ENCODE measurements at places on chromosomes 12 and 14.

GRCh38 chr12:32010631-32011336, 51.6 kb downstream of the RESF1 start:
- H3K27ac ChIP-seq, result no peak overlapping the region
- no peaks in the 10 kb centered on the region for H3K27me3 ChIP-seq
- H3K36me3 ChIP-seq, result no peaks in the 10 kb centered on the region
- DNase-seq, result no peak
- H3K4me3 ChIP-seq, result no peak overlapping the region

DNA sequence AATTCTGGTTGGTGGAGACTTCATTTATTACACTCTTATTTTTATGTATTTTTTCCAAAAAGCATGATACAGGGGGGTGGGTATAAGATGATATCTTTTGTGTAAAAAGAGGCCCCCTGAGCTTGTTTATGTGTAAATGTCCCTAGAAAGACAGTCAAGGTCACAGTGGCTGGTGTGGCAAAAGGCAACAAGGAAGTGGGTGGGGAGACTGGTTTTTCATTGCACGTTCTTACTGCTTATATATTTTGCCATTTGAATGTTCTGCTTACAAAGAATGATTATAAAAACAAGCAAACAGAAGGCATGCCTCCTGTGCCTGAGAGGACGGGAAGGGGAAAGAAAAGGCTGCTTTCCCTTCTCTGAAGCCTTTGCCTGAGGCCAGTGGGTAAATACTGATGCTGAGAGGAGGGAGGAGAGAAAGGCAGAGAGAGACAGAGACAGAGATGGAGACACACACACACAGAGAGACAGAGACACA, 24.1 kb upstream of the ADIPOR2 start:
- H3K4me3 ChIP-seq, result no peak overlapping the region
- no peaks in the 10 kb centered on the region for H3K27me3 ChIP-seq
- H3K27ac ChIP-seq, result no peak overlapping the region
- no peak for DNase-seq

GRCh38 chr12:113060336-113060960, 3.9 kb downstream of the DTX1 start:
- peaks cover 22% of the 10 kb centered on the region for H3K27me3 ChIP-seq
- no peaks in the 10 kb centered on the region for H3K36me3 ChIP-seq
- H3K4me3 ChIP-seq, result no peak overlapping the region
- no peaks in the 10 kb centered on the region for H3K4me1 ChIP-seq

DNA sequence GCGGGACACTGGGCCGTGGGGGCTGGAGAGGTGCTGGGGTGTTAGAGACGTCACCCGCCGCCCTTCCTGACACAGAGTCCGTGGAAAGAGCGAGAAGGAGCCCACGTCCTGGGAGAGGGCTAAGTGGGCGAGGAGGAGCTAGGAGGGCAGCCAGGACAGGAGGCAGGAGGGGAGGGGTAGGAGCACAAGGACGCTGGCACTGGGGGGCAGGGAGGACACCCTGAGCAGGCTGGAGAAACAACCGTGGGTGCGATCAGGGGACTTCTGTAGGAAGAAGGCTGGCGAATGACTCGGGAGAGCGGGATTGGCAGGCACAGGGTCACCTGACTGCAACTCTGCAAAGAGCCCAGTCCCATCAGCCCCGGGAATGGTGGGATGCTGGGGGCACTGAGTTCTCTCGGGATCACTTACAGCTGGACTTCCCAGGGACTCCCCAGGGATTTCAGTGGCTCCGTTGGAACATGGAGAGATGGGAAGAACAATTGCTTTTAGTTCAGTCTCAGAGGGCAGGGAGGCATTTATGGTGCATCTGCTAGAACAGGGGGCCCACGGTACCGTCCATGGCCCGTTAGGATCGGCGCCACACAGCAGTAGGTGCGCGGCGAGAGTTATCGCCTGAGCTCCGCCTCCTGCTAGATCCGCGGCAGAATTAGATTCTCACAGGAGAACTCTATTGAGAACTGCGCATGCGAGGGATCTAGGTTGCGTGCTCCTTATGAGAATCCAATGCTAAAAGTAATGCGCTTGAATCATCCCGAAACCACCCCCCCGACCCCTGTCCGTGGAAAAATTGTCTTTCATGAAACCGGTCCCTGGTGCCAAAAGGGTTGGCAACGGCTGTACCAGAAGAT, 24.3 kb downstream of the UBR7 start:
- H3K4me1 ChIP-seq, result peaks cover 12% of the 10 kb centered on the region
- no peak for DNase-seq
- no peaks in the 10 kb centered on the region for H3K27me3 ChIP-seq
- peaks cover 17% of the 10 kb centered on the region for H3K36me3 ChIP-seq

DNA sequence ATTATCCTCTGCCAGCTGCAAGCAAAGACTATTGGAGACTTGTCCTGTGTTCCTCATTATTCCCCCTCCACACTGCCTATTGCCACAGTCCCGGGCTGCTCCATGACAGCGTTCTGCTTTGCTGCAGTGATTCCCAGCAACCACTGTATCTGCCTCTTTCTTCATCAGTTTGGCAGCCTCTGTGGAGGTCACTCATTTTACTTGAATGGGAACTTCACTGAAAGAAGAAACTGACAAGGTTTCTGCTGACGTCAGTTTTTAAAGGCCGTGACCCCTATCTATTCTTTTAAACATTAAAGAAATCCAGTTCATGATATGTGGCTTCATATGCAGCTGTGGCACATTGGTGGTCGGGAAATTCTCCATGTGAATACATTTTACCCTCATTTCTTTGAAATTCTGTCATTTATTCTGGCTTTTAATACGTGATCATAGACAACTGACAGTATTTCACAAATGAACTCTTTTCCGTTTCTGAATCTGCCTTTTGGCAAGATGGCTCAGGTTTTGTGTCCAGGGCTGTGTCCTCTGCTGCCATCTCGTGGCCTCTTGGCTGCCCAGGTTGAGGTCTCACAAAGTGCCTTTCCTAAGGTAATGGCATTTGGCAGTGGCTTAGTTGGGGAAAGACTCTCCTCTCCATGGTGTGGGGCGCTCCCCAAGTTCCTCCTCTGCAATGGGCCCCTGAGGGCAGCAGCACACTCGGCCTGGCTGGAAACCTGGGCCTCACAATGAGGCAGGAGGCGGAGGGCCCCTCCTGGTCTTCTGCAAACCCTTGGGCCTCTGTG, 5.8 kb downstream of the TMEM253 start:
- H3K27me3 ChIP-seq, result no peaks in the 10 kb centered on the region
- no peaks in the 10 kb centered on the region for H3K36me3 ChIP-seq
- peak overlapping the region; percentile 3 for H3K27ac ChIP-seq
- H3K4me3 ChIP-seq, result peak overlapping the region; percentile 17
- DNase-seq, result peak; percentile 86
- peaks cover 48% of the 10 kb centered on the region for H3K4me1 ChIP-seq

GRCh38 chr12:26734510-26735248, 98.3 kb downstream of the ITPR2 start:
- no peaks in the 10 kb centered on the region for H3K27me3 ChIP-seq
- DNase-seq, result no peak
- peaks cover 17% of the 10 kb centered on the region for H3K4me1 ChIP-seq
- peaks cover 7% of the 10 kb centered on the region for H3K36me3 ChIP-seq
- H3K4me3 ChIP-seq, result no peak overlapping the region

GRCh38 chr12:16504200-16504599, 101.8 kb downstream of the LMO3 start:
- no peaks in the 10 kb centered on the region for H3K4me1 ChIP-seq
- DNase-seq, result no peak
- H3K4me3 ChIP-seq, result no peak overlapping the region
- no peak overlapping the region for H3K27ac ChIP-seq
- no peaks in the 10 kb centered on the region for H3K36me3 ChIP-seq
- H3K27me3 ChIP-seq, result no peaks in the 10 kb centered on the region

- peaks cover 20% of the 10 kb centered on the region for H3K36me3 ChIP-seq
- H3K4me3 ChIP-seq, result no peak overlapping the region
- no peak overlapping the region for H3K27ac ChIP-seq
- DNase-seq, result no peak
- no peaks in the 10 kb centered on the region for H3K27me3 ChIP-seq
Measured at GRCh38 chr14:34966413-34966812, 16.4 kb upstream of the SRP54 start.

DNA sequence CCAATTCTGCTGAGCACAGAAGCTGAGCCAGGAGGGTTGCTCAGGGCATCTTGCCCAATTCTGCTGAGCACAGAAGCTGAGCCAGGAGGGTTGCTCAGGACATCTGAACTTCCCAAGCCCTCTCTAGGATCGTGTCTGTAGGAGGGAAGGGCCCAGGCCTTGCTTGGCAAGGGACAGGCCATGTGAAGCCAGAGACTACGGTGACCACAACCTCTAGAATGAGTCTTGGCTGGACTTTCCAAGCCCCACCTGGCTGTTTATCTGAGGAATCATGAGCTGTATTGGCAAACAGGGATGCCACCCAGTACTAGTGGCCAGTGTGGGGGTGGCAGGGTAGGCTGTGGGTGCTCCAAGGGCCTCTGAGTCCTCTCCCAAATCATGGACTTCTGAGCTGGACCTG, 7.7 kb upstream of the SERPINA6 start:
- H3K4me1 ChIP-seq, result peaks cover 30% of the 10 kb centered on the region
- no peaks in the 10 kb centered on the region for H3K27me3 ChIP-seq
- DNase-seq, result peak; percentile 73
- H3K36me3 ChIP-seq, result no peaks in the 10 kb centered on the region

DNA sequence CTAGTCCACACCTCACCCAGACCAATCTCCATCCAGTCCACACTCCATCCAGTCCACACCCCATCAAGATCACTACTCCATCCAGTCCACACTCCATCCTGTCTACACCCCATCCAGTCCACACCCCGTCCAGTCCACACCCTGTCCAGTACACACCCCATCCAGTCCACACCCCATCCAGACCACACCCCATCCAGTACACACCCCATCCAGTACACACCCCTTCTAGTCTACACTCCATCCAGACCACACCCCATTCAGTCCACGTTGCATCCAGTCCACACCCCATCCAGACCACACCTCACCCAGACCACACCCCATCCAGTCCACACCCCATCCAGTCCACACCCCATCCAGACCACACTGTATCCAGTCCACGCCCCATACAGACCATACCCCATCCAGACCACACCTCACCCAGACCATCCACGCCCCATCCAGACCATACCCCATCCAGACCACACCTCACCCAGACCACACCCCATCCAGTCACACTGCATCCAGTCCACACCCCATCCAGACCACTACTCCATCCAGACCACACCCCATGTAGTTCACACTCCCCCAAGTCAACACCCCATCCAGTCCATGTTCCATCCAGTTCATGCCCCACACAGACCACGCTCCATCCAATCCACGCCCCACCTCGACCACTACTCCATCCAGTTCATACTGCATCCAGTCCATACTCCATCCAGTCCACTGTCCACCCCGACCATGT, 116.6 kb upstream of the RTL1 start:
- H3K27me3 ChIP-seq, result no peaks in the 10 kb centered on the region
- no peak overlapping the region for H3K27ac ChIP-seq
- peaks cover 9% of the 10 kb centered on the region for H3K4me1 ChIP-seq
- H3K36me3 ChIP-seq, result no peaks in the 10 kb centered on the region
- no peak overlapping the region for H3K4me3 ChIP-seq
- no peak for DNase-seq

- H3K4me3 ChIP-seq, result no peak overlapping the region
- DNase-seq, result no peak
- no peaks in the 10 kb centered on the region for H3K4me1 ChIP-seq
- H3K36me3 ChIP-seq, result no peaks in the 10 kb centered on the region
- peaks cover 100% of the 10 kb centered on the region for H3K27me3 ChIP-seq
- no peak overlapping the region for H3K27ac ChIP-seq
Measured at GRCh38 chr14:28784096-28785048, 17.8 kb downstream of the FOXG1 start.

GRCh38 chr14:23481362-23481970, 12.0 kb downstream of the NGDN start:
- H3K4me3 ChIP-seq, result no peak overlapping the region
- no peak overlapping the region for H3K27ac ChIP-seq
- H3K27me3 ChIP-seq, result no peaks in the 10 kb centered on the region
- DNase-seq, result peak; percentile 42
- peaks cover 63% of the 10 kb centered on the region for H3K36me3 ChIP-seq

- no peak overlapping the region for H3K4me3 ChIP-seq
- no peak overlapping the region for H3K27ac ChIP-seq
- peaks cover 11% of the 10 kb centered on the region for H3K4me1 ChIP-seq
- no peaks in the 10 kb centered on the region for H3K36me3 ChIP-seq
- DNase-seq, result no peak
- H3K27me3 ChIP-seq, result no peaks in the 10 kb centered on the region
Measured at GRCh38 chr12:104649217-104649824, 192.6 kb downstream of the CHST11 start.

GRCh38 chr12:89243771-89244170, 108.5 kb downstream of the DUSP6 start:
- H3K36me3 ChIP-seq, result no peaks in the 10 kb centered on the region
- peaks cover 6% of the 10 kb centered on the region for H3K4me1 ChIP-seq
- H3K27ac ChIP-seq, result no peak overlapping the region
- H3K4me3 ChIP-seq, result no peak overlapping the region

DNA sequence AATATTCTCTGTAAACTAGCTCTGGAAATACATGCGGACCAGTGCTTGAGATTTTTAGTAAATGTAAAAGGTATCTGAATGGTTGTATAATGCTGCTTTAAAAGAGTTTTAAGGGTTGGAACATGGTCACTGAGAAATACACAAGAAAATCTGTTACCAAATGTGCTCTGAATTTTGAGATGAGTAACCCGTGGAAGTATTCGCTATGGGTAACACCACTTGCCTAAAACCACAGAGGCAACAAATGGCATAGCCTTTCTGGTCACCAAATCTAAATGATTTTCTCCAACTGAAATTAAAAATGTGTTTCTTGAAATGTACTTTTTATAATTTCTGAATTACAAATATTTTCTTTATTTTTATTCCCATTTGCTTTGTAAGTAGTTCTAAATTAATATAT, 745.7 kb downstream of the DIO2 start:
- H3K27me3 ChIP-seq, result peaks cover 14% of the 10 kb centered on the region
- H3K27ac ChIP-seq, result no peak overlapping the region
- H3K4me1 ChIP-seq, result no peaks in the 10 kb centered on the region
- H3K36me3 ChIP-seq, result no peaks in the 10 kb centered on the region
- H3K4me3 ChIP-seq, result no peak overlapping the region

- H3K36me3 ChIP-seq, result peaks cover 43% of the 10 kb centered on the region
- H3K27me3 ChIP-seq, result no peaks in the 10 kb centered on the region
- peaks cover 53% of the 10 kb centered on the region for H3K4me1 ChIP-seq
- peak; percentile 19 for DNase-seq
- H3K27ac ChIP-seq, result peak overlapping the region; percentile 99
Measured at GRCh38 chr14:67358924-67359774, 455 bp downstream of the ATP6V1D start.

GRCh38 chr12:53052419-53053217, 2.8 kb downstream of the TNS2 start:
- peak overlapping the region; percentile 80 for H3K4me3 ChIP-seq
- peak; percentile 82 for DNase-seq
- peaks cover 41% of the 10 kb centered on the region for H3K4me1 ChIP-seq
- peak overlapping the region; percentile 97 for H3K27ac ChIP-seq
- H3K36me3 ChIP-seq, result peaks cover 13% of the 10 kb centered on the region

All from MCF 10A (cell line).